ENCODE measurements at places on chromosomes 6 and 20.
A peak's percentile ranks its signal among the peaks of the same experiment; 100 is the strongest.

- peak; percentile 76 for DNase-seq
Measured at GRCh38 chr20:50913690-50914375, 17.4 kb downstream of the ADNP start.

GRCh38 chr6:101605874-101606273, 212.4 kb downstream of the GRIK2 start:
- DNase-seq, result no peak

DNA sequence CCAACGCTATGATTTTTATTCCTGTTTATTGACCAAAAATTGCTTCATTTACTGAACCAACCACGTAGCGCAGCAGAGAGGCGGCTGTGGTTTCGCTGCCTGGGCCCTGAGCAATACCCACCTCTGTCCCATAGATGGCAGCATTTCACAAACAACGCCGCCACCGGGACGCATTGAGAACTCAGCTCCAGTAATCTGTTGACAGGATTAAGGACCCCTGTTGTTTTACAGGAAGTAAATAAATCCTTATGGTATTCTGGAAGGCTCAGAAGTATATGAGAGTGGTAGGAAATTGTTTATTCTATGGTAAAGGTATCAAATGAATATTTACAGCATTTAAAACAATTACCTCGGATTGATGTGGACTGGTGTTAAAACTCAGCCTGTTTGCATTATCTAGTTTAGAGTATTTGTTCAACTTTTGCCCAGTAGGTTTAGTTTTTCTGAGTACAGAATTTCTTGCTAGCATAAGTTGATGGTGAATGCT, 547.9 kb upstream of the SLC35B3 start:
- DNase-seq, result peak; percentile 57

- DNase-seq, result no peak
Measured at GRCh38 chr6:14664112-14664601, 546.6 kb downstream of the CD83 start.

DNA sequence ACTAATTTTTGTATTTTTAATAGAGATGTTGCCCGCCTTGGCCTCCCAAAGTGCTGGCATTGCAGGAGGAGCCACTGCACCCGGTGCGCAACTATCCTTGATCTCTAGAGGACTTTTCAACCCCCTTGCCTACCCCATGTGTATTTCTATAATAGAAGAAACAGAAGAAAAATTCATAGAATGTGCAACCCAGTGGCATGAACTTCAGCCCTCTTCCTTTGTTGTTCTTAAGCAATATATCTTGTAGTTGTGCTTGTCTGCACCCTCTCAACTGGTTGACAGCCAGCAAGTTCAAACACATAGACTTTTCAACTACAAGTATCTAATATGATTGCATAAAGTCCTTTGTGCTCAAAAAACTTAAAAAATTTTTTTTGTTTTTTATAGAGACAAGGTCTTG, 72.3 kb upstream of the NCOA3 start:
- DNase-seq, result no peak

DNA sequence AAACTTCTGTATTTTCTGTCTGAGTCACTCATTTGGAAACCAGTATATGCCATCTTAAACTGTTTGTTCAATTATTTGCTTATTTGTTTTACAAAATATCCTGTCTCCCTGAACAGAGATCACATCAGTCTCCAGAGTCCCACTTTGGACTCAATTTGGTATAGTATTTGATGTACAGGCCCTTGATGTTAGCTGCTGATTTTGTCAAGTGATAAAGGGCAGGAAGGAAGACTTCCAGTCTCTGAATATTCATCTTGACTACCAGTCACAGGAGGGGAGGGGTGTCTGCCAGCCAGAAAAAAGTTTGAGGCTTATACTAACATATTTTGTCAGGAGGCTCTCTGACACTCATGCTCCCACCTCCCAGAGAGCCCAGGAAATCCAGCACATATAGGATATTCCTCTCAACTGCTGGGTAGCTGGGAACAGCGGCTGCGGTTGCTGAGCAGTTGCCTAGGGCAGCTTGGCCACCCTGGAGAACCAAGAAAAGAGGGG, 376.8 kb upstream of the RUNX2 start:
- no peak for DNase-seq

DNA sequence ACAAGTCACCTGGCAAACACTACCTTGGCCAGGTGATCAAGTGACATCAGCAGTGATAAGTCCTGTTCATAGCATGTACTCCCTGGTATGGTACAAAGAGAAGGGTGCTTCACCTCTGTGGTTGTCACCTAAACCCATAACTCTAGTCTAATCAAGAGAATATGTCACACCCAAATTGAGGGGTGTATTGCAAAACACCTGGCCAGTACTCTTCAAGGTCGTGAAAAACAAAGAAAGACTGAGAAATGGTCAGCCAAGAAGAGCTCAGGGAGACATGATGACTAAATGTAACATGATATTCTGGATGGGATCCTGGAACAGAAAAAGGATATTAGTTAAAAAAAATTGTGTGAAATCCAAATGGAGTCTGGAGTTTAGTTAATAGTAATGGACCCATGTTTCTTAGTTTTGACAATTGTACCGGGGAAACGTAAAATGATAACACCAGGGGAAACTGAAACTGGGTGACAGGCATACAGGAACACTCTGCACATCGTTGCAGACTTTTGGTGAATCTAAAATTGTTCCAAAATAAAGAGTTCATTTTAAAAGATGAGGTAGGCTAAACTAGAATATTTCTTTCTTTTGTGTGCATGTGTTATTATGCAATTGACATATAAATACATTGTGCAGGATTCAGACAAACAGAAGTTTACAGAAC, 262.0 kb downstream of the CDC5L start:
- peak; percentile 62 for DNase-seq

GRCh38 chr20:8723296-8723695, 345.6 kb upstream of the PLCB4 start:
- DNase-seq, result no peak

DNA sequence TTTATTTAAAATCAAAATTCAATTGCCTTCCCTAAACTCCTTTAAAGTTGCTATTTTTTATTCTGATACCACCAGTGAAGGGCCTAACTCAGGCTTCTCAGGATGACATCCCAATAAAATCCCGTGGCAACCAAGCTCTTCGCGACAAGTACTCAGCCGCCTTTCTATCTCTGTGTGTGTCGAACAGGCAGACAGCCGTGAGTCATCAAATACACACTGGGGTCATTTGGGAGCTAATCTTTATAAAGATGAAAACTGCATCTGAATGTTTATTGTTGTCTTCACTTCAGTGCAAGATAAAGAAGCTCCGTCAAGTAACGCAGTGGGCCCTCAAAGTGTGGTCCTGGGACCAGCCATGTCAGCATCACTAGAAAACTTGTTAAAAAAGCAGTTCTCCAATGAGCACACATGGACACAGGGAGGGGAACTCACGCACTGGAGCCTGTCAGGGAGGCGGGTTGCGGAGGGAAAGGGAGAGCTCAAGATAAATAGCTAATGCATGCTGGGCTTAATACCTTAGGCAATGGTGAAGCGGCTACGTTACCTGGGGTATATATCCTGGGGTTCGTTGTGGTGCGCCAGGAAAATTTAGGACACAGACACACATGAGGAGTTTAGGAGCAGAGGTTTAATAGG, 119.3 kb downstream of the RNF144B start:
- peak; percentile 30 for DNase-seq

DNA sequence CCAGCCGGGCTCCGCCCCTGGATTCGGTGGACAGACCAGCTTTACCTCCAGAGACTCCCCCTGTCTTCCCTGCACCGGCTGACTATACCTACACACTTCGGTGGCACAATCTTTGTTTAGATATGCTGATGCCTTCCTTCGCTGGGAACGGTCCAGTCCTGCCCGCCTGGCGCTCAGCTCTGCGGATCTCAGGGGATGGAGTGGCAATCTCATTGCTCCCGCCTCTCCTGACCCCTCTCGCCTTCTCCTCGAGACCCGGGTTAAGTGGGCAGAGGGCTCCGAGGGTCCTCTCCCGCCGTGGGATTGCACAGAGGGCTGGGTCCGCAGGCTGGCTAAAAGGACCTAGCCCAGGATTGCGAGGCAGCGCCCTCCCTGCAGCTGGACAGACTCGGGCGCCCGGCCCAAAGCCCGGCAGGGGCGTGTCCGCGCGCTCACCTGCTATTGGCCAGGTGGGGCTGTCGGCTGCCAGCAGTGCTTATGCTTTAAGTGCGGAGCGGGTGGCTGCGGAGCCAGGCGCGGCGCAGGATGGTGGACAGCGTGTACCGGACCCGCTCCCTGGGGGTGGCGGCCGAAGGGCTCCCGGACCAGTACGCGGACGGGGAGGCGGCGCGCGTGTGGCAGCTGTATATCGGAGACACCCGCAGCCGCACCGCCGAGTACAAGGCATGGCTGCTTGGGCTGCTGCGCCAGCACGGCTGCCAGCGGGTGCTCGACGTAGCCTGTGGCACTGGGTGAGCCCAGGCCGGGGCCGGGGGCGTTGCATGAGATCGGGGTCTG, at the start of gene GNMT:
GNMT (plus strand) TSS at position 512 of the 777 bp plus-strand sequence; CDS start at position 526, 14 bp downstream.
- DNase-seq, result no peak

DNA sequence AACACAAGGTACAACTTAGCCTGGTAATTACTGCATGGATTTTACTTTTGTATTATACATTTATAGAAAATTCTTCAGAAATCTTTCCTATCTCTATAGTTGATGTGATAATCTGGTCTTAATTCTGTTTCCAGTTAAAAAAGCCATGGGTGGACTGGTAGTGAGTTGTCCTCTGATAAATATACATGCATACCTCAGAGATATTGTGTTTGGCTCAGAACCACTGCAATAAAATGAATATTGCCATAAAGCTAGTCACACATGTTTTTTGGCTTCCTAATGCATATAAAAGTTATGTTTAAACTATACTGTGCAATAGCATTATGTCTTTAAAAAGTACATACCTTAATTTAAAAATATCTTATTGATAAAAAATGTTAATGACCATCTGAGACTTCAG, 708.6 kb upstream of the MARCKS start:
- DNase-seq, result peak; percentile 69

DNA sequence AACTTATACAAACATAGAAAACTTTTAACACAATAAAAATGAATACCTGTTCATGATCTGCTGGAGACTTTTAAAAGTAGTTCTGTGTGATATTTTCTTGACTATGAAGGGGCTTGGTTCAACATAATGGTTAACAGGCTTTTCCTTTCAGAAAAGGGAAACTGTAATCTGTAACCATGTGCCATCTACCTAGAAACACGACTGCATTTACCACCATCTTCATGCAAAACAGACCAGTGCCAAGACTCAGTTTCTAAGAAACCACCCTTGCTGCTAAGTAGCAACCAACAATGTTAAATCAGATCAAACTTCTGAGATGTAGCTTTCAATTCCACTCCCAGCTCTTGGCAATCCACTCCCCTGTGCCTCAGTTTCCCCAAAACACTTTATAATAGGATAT, 15.7 kb downstream of the STAU1 start:
- DNase-seq, result no peak

GRCh38 chr6:27872642-27873020, 39.6 kb downstream of the OR2B2 start:
- DNase-seq, result no peak

DNA sequence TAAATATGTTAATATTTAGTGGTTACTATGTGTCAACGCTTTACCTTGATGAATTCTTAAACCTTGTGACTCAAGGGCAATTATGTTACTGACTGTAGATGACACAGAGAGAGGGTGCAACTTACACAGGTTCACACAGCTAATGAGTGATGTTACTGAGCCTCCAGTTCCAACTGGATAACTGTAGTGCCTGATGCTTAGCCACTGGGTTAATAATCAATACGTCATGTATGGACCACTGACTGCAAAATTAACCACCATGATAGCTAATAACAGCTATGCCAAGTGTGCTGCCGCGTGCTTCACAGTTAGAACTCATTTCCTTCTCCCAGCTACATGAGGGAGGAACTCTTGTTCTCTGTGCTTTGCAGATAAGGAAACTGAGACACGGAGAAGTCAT, 45.4 kb downstream of the SIRPA start:
- DNase-seq, result no peak

GRCh38 chr20:20410678-20411077, 42.8 kb downstream of the INSM1 start:
- DNase-seq, result no peak

- DNase-seq, result no peak
Measured at GRCh38 chr6:137998461-137999019, 108.7 kb downstream of the PERP start.

- DNase-seq, result no peak
Measured at GRCh38 chr6:111731456-111732195, 125.9 kb upstream of the TRAF3IP2 start.

DNA sequence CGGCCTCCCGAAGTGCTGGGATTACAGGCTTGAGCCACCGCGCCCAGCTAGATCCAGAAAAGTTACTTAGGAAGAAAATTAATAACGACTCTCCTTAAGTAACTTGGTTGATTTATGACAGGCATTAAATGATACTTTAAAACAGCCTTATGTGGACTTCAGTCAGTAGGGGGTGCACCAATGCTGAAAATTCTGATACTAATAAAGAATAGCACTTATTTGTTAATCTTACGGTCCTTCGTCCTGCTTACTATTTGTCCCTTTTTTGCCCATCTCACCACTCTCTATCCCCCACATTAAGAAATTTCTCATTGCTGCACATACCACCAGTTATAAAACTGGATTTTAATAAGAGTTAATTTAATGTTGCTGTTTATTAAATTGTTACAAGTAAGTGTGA, 12.7 kb upstream of the PRELID3B start:
- peak; percentile 9 for DNase-seq

GRCh38 chr6:153816366-153816765, 222.7 kb upstream of the OPRM1 start:
- DNase-seq, result no peak

GRCh38 chr6:35402136-35402855, 49.8 kb upstream of the FANCE start:
- no peak for DNase-seq

- peak; percentile 11 for DNase-seq
Measured at GRCh38 chr6:106783640-106784566, 154.5 kb downstream of the QRSL1 start.

GRCh38 chr6:102736941-102737368, 1343.4 kb downstream of the GRIK2 start:
- peak; percentile 96 for DNase-seq

DNA sequence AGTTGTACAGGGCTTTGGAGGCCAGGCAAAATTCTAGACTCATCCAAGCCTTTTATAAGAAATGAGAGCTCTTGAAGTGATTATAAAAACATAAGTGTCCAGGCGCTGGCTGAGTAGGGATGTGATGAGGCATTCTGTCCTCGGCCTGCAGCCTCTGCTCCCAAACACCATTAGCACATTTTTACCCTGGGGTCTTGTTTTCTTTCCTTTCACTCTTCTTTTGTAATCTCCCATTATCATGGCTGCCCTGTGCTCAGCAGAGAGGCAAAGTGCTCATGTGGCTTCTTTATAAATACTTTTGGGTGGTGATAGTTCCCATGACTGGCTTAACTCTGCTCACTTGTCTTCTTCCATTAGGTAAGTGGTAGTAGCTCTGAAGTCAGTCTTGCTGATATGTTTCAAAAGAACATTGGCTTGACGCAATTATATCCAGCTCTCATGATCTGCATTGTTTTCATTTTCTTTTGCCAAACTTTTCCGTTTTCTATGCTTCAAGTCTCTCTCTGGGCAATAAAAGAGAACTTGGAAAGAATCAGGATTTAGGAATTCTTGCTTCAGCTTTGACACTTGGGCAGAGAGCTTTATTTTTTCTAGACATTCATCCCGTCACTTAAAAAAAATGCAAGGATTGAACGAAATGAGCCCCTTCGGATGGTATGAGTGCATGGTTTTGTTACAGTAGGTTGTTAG, 61.1 kb downstream of the CAP2 start:
- peak; percentile 85 for DNase-seq

- DNase-seq, result no peak
Measured at GRCh38 chr20:60411813-60412212, 453.6 kb downstream of the CDH26 start.

GRCh38 chr6:74071214-74071613, 375.2 kb downstream of the CD109 start:
- DNase-seq, result no peak

GRCh38 chr6:149284904-149285303, 32.6 kb upstream of the TAB2 start:
- no peak for DNase-seq

- DNase-seq, result no peak
Measured at GRCh38 chr6:166721576-166721975, 94.5 kb upstream of the RPS6KA2 start.

All from fibroblast of skin of right quadriceps (primary cell).